ENCODE measurements at places on chromosomes 12 and 14.

GRCh38 chr12:27176765-27177164, 67.3 kb upstream of the STK38L start:
- no peak for DNase-seq

- DNase-seq, result no peak
These were observed 3.9 kb upstream of the BTG1 start for GRCh38 chr12:92149563-92149962.

DNA sequence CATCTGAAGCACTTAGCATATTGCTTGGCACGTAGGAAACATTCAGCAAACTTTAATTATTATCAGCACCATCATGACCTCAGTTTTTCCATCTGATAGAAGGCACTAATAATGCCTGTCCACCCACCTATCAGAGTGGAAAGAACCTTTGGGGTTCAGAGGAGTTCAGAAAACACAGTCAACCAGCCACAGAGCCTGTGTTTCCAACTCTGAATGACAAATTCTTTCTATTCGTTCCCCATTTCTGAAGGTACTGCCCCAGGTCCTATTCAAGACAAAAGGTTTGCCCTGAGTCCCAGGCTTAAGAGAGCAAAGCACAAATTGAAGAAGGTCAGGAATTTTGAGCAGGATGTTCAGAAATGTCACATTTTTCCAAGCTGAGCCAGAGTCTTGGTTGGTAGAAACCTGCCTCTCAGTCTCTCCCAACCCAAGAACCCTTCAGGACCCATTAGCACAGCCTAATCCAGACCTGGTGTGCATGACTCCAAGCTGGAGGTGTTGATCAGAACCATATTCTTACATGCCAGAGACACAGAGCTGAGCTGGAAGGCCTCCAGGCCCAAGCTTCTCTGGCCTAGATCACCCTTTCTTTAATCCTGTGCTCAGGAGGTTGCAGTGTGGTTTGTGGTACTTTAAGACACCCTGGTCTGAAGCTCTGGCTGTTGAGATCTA, 114.4 kb downstream of the TBX5 start:
- DNase-seq, result no peak

DNA sequence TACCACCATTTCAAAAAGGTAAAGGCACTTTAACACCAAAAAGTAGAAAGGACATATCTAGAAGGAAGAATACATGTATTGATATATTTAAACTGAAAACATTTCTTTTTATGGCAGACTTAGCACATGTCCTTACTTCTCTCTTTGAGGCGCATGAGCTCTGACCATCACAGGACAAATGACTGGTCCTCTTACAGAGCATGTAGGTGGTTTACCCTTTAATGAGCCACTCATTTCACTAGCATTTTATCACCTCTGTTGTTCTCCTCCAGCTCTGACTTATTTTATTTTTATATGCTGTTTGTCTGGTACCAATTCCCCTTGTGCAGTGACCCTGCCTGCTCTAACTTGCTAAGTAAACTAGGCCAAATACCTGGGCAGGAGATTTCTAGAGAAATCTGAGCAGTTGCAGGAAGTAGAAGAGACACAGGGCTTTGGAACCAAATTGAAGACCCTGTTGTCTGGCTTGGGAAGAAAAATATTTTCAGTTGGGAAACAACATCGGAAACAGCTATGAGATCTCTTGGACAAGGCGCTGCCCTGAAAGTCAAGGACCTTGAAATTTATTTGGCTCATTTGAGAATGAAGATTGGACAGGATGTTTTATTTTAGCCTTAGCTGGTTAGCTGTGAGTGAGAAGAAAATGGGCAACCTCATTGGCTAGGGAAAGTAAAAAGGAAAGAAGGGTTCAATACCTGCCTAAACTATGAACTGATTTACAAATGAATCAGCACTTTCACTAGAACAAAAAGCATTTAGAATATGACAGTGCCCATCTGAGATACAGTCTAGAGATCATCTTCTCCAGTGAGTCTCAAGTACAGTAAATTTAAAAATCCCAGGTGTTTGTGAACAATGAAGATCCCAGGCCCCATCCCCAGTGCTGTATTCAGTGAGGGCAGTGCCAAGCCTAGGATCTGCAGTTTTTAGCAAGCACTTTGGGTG, 374.4 kb downstream of the ZFP36L1 start:
- DNase-seq, result no peak

DNA sequence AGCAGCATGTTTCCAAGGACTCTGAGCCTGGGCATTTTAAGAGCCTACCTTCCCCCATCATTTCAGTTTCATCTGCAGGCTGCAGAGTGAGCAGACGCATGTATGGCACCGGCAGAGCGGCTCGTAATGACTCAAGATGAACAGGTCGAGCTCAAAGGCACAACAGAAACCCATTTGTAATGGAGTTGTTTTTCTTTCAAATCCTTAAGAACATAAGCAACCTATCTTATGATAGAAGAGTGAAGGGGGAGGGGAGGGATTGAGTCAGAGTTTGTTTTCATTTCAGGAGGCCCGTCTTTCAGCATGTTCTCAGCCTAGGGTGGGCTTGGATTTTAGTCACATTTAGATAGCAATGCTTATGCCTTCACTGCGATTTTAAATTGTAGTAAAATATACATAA, 54.9 kb upstream of the CISTR start:
- no peak for DNase-seq

GRCh38 chr14:59221568-59221967, 33.1 kb downstream of the DAAM1 start:
- DNase-seq, result no peak

DNA sequence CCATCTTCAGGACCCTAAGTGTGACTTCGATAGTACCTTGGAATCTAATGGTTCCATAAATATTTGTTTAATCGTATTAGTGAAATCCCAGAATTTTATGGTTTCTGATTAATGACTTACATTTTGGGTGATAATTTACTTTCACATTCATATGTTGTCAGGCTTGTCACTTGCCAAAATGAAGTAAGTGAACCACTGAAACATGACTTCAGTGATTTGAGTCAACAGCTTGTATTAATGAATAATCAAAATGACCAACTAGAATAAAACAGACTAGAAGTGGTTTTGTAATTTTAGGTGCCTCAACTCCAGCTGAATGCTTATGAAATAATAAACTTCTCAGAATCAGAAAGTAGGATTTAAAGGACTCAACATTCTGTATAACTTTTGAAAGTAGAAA, 517.1 kb downstream of the PRKD1 start:
- no peak for DNase-seq

- no peak for DNase-seq
These were observed 1.6 kb downstream of the GZMH start for GRCh38 chr14:24607635-24608514.

GRCh38 chr14:102779574-102780315, 2.5 kb downstream of the TRAF3 start:
- DNase-seq, result no peak

GRCh38 chr12:28793581-28794151, 355.4 kb upstream of the FAR2 start:
- DNase-seq, result no peak

DNA sequence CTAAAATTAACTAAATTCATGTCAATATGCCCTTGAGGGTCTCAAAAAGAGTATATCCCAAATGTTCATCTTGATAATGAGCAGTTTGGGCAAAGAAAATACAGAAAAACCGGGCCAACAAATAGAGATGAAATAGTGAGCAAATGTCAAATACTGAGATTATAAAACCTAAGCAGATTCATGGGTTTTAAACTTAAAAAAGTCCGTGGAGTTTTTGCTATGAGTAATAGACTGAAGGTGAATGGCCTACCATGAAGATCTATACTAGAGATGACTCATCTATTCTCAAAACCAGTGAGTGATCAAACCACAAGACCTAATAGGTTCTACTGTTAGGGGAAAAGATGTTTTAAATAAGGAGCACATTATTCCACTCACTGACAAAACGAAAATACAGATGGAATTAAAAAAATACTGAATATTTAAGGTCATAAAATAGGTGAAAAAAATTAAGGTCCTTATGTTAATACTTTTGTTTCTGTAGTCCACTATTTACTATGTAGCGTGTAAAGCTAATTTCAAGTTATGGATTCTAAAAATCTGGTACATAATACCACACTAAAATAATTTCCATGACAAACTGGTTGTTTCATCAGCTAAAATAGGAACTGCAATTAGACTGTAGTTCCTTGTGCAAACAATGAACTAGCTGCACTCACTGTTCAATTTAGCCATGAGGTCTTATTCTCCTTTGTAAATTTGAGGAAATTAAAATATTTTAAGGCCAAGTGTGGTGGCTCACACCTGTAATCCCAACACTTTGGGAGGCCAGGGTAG, 5.0 kb downstream of the HNRNPC start:
- no peak for DNase-seq

GRCh38 chr12:103498990-103499389, 3.2 kb upstream of the C12orf42 start:
- no peak for DNase-seq

DNA sequence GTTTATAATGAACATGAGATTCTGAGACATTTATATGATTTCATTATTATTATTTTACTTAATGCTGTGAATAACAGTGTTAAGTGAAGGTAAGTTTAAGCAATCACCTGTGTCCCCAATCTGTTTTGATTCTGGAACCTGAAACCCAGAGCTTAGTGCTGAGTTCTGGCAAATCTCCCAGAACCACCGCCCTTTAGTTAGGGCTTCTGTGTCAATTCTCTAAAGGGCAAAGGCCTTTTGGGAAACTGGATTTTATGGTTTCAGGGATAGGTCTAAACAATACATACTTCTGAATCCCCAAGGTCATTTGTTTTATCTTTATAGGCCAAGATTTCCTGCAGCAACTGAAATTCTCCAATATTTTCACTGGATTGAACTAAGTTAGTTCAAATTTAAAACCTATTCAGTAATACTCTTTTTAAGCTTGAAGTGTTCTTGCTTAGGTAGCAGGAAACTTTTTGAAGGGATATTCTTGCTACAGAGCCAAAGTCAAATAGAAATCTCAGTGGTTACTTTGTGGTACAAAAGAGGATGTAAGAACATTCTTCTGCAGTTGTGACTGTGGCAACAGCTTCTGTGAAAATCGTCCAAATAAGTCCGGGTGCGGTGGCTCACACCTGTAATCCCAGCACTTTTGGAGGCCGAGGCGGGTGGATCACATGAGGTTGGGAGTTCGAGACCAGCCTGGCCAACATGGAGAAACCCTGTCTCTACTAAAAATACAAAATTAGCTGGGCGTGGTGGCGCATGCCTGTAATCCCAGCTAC, 10.0 kb upstream of the PKP2 start:
- DNase-seq, result no peak

DNA sequence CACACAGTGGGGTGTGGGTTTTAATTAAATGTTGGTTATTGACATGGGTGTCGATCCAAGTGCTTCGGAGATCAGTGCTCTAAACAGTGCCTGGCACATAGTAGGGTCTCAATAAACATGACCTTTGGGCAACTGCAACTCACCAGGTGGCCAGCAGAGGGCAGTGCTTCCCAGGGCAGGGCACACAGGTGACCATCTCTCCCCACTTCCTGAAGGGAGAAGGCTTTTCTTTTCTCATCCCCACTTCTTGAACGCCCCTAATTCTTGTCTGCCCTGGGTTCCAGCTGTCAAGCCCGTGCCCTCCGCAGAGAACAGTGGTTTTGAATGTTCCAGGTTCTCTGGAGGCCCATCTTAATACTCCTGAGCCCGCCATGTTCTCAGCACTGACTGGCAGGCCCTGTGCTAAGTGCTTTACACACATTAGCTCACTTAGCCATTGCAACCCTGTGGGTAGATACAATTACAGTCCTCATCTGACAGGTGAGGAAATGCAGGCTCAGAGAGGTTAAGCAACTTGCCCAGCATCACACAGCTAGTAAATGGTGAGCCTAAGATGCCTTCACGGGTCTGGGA, 16.3 kb downstream of the RAPGEF3 start:
- DNase-seq, result peak; percentile 69

DNA sequence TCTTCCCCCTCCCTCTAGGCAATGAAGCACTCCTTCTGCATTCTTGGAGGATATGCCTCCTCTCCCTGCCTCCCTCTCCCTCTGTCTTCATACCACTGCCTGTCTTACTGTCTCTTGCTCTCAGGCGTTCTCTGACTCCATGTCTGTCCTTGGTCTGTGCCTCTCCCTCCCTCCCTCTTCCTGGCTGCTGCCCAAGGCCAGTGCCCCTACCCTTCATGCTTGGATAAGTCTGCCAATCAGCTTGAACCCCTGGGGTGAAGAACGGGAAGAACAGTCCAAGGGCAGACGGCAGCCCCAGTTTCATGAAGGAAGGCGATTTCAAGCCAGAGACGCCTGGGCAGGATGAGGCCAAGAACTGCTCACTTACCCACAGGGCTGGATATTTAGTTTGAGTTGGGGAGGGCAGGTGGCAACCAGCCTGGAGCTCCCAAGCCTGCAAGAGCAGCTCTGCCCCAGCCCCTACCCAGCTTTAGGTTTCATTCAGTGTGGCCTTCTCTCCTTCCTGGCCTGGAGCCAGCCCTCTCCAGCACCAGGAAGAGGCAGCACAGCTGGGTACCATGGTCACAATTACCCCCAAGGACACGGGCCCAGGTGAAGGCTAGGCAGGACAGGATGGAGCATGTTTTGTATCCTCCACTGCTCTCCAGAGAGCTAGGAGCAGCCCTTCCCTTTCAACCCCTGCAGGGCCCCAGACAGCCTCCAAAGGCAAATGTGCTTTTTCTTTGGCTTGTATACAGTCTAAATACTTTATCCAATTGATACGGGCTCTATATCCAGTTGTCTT, 35.8 kb upstream of the LTBP2 start:
- DNase-seq, result no peak

DNA sequence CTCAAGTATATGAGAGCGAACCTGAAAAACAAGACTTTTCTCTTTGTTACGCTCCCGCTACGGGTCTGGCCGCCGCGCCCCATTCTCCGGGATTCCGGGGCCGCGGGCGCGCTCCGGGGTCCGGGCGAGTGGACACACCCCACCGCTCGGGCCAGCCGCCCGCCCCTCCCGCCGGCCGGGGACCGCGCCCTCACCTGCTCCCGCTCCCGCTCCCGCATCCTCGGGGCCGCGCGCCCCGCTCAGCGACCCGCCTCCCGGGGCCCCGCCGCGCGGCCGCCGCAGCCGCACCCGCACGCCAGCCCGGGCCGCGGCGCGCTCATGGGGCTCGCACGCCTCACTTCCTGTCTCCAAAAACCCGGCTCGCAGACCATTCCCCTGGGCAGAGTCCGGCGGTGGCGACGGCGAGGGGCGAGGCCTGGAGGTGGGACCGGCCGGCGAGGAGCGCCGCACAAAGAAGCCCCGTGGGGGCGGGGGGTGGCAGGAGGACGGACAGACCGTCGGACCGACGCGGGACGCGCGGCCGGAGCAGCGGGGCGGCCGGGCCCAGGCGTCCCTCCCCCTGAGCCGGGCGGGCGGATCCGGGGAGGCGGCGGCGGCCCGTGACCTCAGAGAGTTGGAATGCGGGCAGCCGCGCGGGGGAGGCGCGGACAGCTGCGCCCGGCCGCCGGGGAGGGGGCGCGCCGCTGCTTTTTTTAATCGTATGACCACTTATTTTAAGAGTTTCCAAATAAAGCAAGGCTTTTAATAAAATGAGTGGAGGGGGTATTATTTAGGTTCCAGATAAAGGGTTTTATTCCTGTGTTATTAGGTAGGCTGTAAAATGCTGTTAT, at the start of gene PTPN21:
TSS of gene PTPN21 (minus strand) at position 551 of the 830 bp plus-strand sequence. CDS start 4,590 bp downstream, outside the sequence.
- DNase-seq, result no peak

- no peak for DNase-seq
These were observed 12.4 kb downstream of the PAPLN start for GRCh38 chr14:73249564-73250316.

DNA sequence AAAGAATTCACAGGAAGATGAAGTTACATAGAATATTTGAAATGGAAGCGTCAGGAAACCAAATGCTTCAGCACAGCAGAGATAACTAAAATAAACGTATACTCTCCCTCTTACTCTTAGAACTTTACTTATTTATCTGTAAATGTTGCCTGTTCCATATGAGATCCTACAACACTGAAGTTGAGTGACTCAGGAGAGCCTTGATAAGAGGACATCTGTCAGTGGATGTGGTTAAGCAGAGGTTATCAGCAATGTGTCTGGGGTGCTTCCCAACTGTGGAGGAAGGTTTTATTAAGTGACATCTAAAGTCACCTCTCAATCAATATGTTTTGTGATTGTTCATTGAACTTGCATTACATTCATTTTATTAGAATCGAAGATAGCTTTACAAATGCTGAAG, 81.9 kb downstream of the NEDD1 start:
- no peak for DNase-seq

Data from DND-41 (cell line).